Hematopoietic multipotent progenitor cell treated with erythropoietin and hydrocortisone succinate and interleukin-3 and kit ligand, for 15 days (in vitro differentiated cells): ENCODE measurements at places on chromosomes 5 and 9.

DNA sequence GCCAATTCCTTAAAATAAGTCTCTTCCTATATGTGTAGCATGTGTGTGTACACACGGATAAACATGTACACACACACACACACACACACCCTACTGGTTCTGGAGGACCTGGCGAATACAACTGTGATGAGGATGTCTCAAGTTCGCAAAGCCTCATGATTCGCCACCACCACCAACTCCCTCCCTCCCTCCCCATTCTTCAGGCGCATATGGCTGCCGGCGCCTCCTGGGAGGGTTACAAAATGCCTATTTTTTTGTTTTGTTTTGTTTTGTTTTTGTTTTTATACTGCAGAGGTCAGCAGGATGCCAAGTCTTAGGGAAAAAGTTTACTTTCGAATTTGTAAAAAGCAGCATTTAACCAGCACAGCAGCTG lies 88.0 kb downstream of the DAP start:
- no peak for DNase-seq

DNA sequence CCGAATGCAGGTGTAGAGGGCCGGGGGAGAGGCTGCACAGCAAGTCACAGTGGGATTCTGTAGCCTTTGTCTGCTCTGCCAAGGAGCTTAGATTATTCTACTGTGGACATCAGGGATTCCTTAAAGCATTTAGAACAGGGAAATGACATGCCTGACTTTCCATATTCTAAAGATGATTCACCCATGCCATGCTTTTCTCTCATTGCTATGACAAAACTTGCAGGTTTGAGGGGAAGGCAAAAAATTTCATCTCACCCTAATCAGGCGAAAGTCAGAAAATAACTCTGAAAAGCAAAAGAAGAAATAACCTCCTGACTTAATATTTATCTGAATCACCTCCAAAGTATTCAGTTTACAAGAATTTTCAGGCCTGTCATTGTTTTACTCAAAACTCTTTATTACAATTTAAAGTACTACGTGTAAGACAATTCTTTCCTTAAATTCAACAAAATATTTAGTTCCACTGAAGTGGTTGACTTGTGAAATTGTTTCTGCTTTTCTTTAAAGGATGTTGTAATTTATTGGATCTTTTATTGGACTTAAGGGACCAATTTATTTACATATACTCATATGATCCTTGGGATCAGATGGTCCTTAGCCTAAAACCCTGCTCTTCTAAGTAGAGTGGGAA lies 30.0 kb upstream of the GAS1 start:
- no peak for DNase-seq

GRCh38 chr5:178288401-178289368 lies 56.1 kb upstream of the PHYKPL start:
- no peak for DNase-seq

DNA sequence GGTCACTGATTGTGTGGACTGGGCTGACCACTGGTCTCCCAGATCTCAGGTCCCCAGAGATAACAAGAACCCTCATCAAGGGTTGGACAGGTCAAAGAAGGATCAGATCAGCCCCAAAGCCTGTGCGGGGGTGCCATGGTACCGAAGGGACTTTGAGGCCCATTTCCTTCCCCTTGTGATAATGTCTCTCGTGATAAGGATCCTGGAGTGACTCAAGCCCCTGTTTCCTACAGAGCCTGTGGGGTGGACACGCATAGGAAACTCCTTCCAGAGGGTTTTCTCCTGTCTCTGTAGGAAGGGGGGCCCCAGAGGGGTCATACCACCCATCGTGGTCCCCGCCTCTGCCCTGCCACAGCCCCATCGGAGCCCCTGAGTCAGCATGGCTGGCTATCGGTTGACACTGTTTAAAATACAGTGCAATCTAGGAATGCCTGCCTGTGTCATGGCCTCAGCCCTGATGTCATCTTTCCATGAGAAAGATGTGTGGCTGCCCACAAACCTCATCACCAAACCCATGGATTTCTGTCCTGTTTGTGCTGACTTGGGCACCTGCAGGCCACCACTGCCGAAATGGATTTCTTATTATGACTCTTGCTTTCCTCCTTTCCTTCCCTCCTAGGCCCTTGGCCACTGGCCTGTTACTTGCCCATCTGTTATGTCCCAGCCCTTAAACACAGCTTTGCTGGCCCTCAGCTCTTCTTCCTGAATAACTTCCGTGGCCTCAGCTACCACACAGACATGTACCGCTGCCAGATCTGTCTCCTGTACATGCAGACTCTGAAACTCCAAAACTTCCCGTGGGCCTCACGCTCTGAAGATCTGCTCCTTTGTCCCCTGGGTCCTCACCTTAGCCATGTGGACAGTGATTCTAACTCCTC lies 2.9 kb upstream of the CSF2 start:
- DNase-seq = no peak

DNA sequence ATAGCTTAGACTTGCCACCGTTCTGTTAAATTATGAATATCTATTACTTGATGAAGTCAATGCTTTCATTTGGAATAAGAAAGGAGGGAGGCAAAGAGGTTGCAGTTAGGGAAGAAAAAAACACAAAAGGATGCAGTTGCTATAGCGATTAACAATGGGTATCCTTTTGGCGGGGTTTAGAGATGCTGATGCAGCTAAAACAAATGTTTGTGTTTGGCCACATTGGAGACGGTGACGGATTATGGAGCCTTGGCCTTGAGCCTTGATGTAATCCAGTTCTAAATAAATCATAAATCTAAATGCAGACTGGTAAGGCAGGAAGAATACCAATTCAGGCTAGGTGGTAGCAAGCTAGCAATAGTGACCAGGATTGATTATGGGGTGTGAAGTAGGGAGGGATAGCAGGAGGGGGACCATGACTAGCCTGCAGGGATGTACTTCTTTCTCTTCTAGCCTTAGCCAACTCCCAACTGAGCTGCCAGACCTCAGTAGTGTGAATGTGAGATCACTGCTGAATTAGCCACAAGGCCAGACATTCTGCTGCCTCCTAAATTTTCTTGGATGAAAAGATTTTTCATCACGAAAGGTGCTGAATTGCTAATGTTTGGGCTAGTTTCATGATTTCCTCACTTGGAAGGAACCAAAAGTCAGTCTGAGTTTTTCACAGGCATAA lies 160.3 kb downstream of the TLR4 start:
- DNase-seq = no peak

DNA sequence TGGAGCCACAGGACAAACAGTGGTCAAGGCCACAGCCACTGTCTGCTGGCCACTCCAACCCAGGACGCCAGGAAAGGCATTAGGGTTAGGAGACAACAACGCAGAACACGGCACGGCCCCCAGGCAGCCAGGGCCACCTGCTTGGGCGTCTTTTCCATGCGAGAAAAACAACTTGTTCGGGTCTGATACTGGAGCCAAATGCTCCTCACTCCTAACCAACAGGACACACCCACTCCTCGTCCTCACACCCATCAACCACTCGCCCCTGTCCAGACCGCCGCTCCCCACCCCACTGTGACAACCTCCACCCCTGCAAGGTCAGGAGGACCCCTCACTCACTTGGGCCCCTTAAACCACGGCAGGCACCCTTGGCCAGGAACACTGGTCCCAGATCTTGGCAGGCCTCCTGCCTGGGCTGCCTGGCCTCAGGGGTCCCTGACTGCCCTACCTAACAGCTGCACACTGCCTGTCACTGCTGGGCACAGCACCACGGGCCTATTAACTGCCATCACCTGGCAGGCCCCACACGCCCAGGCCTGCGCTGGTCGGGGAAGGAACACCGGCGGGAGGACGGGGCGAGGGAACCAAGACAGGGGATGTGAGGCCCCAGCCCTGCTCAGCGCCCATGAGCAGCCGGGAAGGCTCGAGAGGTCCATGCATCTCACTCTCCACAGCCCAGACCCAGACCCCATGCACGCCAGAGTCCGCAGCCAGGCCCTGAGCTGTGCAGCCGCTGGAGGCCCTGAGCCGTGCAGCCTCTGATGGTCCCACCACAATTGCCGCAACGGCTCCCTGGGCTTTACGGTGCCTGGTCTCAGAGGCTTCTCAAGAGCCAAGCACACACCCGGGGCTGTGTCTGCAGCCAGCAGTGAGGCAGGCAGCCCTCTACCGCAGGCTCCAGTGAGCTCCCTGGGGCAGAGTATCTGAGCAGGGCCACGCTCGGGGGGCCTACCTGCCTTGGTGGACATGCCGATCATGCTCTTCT lies 13.8 kb downstream of the CLPTM1L start:
- DNase-seq = no peak

DNA sequence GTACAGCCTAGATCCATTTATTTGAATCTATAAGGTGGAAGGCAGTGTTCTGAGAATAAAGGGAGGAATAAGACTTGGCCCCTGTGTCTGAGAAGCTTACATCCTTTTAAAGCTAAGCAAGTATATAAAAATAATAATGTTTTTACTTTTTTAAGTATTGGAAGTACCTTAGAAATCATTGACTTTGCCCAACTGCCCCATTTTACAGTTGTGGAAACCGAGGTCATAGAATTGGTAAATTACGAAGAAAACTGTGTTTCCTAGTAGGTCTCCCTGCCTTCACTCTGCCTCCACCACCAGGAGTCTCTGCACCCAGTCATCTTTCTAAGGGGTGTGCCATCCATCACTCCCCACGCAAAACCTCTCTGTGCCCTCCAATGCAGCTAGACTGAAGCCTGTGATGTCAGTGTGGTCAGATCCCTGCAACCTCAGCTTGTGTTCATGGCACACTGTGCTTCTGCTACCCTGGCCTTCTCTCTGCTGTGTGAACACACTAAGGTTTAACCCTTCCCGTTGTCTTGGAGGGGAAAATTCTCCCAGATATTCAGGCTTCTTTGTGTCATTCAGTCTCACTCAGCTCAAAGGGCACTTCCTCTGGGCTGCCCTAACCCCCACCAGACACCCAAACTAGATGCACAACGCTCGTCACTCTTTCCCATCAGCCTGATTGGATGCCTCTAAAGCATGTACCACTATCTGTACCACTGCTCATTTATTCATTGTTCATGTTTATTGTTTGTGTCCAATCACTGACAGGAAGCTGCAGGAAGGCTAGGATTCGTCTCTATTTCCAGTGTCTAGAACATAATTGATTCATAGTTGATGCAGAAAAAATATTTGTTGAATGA lies 18.2 kb downstream of the ADRB2 start:
- no peak for DNase-seq

DNA sequence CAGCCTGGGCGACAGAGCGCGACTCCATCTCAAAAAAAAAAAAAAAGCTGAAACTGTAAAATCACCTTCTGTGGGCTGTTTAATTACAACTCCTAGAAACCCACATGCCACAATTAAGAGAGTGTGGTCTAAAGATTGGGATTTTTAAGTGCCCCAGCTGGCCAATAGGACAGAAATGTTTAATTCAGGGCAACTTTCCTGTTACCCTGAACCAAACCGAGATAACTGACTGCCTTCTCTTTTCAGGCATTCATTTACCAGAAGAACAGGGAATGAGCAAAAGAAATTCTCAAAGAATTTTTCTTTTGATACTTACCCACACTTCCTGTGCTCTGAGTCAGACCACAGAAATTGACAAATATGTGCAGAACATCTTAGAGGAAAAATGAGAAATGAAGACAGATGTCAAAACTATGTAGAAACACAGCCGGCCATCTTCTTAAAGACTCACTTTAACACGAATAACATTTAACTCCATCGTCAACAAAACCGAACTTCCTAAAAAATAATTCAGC lies 221.3 kb upstream of the DAPK1 start:
- no peak for DNase-seq

DNA sequence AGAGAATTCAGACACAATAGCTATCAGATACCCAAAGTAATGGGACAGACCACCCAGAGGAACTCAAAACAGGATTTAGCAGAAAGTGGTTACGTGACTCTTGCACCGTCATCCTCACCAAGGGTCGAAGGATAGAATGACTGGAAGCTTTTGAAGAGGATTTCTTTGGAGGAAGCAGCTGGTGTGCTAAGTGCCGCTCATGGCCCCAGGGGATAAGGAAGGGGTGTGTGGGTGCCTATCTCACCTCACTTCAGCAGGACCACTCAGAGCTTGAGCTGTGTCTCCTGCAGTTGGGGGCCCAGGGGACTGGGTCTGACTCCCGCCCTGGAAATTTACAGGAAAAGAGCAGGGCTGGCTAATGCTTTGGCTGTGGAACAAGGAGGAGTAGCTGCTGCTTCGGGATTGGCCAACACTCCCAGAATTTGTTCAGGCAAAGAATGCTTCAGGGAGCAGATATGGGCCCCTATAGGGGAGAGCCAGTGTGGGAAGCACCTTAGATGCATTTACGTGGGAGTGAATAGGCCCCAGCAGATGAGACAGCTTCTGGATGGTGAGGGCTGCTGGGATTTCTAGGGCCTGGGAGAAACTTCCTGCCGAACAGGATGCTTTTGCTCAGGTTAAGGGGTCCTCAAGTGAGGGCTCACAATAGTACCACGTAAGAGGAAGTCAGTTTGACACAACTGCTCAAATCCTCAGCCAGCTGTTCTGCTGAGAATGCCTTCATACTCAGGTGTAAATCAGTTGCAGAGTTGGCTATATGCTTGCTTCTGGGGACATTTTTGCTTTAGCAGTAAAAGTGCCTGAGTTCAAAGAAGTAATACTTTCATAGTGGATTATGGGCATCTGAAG lies 29.1 kb upstream of the TOMM5 start:
- no peak for DNase-seq

GRCh38 chr9:88605512-88606362 lies 70.8 kb downstream of the NXNL2 start:
- no peak for DNase-seq

DNA sequence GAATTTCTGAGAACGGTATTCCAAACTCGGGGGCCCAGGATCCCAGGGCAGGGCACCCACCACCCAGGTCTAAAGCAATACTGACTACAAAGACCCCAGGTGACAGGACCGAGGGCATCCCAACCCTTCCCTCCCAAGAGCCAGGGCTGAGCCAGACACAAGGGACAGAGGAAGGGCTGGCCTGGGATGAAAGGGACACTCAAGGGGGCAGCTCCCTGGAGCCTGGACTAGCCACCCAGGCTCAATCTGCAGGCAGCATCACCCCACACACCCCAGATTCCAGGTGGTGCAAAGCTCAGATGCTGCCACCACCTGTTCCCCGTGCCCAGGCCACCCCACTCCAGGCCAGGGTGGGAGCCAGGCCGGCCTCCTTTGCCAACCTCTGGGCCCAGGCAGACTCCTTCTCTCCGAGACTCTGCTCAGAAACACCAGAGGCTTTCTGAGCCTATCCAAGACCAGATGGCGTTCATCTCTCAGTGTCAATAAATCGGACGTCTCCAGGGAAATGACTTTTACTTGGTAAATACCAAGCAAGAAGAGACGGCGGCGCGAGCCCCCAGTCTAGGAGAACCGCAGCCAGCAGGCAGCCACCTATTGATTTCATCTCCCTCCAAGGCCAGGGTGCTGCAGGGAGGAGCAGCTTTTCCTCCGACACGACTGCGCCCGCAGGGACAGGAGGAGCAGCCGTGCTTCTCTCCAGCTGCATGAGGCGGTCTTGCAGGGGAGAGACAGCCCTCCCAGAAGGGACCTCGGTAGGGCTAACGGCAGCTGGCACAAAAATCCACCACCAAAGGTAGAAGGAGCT lies 94.1 kb upstream of the ADAMTS2 start:
- no peak for DNase-seq

- DNase-seq = no peak
These were observed 121.7 kb downstream of the ADAMTS6 start for GRCh38 chr5:65359981-65360380.

- no peak for DNase-seq
These were observed 238.4 kb downstream of the TRPM3 start for GRCh38 chr9:70883056-70883455.
